ENCODE measurements at places on chromosomes 2 and 18.

GRCh38 chr2:217585362-217585761 is 417.4 kb downstream of the TNS1 start:
- DNase-seq = no peak

DNA sequence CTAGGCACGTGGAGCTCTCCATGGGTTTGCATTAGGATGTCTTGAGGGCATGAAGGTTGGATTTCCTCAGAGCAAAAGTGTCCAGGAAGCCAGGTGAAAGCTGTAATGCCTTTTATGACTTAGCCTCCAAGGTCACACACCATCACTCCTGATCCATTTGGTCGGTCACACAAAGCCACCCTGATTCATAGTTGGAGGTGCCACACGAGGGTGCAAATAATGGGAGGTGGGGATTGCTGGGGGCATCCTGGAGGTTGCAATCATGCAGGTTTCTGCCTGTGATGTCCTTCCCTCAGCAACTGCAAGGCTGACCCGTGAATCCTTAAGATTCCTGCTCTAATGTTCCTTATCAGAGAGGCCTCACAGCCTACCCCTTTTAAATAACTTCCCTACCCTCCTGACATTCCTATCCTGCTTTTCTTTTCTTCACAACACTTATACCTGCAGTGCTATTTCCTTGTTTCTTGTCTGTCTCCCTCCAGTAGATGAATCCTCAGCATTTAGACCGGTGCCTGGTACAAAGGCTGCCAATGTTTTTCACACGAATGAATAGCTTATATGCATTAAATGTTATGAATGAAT is 97.1 kb downstream of the LIPG start:
- DNase-seq = no peak

DNA sequence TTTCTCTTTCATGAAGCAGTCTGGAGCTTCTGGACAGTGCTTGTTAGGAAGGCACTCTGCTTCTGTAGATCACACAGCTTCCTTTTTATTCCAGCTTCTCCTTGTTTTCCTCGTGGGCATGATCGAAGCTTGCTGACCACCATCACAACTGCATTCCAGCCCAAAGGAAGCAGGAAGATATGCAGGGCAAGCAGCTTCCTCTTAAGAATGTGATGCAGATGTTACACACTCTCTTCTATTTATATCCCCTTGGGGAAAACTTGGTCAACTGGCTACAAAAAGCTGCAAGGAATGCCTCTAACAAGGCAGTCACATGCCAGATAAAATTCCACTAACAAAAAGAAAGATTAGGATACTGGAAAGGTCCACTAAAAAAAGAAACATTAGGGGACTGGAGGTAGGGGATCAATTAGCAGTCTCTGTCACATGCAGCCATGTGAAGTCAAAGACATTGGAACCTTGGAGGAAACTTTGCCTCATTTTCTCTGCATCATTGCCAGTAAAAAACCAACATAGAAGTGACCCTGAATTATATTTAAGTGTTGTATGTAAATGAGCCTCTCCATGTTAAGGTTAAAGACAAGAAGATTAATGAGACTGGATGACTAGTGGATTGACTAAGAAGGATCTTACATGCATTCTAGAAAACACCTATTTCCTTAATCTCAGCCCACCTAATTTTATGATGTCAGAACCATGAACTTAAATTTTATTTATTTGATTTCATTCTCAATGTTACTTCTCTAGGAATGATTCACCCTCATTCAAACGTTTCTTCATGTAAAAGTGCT is 98.3 kb downstream of the NAB1 start:
- DNase-seq = no peak

DNA sequence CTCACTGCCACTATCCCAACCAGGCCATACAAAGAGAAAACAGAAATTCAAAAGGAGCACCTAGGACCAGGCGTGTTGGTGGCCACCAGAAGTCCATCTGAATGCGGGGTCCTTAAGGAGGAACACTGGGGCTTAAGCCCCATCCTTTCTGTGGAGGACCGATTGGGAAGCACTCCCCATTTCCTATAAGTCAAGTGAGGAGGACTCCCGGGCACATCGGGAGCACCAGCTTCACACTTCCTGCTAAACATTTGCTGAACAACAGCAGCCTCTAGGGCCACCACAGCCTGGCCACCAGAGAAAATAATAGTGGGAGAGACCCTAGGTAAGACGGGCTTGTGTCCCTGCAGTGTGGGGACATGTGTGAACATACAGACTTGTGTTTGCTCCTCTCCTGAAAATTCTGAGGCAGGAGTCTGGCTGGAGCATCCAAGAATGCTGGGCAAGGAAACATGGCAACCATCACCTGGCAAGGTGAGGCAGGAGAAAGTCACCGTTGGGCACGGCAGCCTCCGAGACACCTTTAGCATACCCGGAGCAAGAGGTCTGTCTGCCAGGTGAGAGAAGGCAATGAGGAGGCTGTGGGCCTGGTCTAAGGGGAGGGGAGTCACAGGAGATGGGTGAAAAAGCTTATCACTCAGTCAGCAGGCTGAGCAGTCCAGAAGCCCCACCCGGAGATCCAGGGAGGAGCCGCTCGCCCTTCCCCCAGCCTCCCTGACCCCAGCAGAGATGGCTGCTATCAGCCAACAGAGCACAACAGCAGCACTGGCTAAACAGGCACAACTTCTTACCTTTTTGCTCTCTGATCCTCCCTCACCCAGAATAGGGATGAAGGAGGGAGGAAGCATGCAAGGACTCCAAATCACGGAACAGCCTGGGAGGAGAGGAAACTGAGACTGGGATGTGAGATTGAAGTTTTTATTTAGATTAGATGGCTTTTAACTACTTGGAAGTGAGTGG is 282.3 kb downstream of the EIPR1 start:
- DNase-seq = no peak

- DNase-seq = peak; percentile 90
These were observed 105.6 kb downstream of the HNRNPLL start for GRCh38 chr2:38496927-38497669.

- DNase-seq = no peak
These were observed 122.5 kb upstream of the LTBP1 start for GRCh38 chr2:32824070-32824809.

GRCh38 chr18:33051407-33051806 is 278.6 kb upstream of the KLHL14 start:
- DNase-seq = no peak

GRCh38 chr2:14866736-14867352 is 234.3 kb downstream of the LRATD1 start:
- no peak for DNase-seq

GRCh38 chr2:43238176-43238575 is 11.8 kb upstream of the ZFP36L2 start:
- no peak for DNase-seq

Data from adrenal gland (tissue), 19 donors.